ENCODE measurements at places on chromosomes 2 and 18.

- no peak for DNase-seq
Observed at GRCh38 chr2:156896294-156896693, 361.2 kb upstream of the GALNT5 start.

DNA sequence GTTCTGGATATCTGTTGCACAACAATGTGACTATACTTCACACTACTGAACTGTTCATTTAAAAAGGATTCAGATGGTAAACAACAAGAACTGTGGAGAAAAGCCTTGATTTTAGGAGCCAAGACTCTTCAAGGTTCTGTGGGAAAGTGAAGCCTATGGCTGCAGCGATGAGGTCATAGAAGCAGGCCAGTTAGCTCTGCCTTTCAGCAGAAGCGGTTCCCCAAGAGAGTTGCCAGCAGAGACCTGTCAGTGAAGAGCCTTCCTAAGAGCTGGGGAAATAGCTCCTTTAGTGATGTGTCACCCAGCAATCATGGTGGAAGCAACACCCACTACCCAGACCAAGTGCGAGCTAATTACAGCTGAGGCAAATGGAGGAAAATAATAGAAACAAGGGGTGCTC lies 346.5 kb upstream of the ETAA1 start:
- DNase-seq, result no peak

- no peak for DNase-seq
Observed at GRCh38 chr2:238866656-238867277, 18.9 kb downstream of the TWIST2 start.

DNA sequence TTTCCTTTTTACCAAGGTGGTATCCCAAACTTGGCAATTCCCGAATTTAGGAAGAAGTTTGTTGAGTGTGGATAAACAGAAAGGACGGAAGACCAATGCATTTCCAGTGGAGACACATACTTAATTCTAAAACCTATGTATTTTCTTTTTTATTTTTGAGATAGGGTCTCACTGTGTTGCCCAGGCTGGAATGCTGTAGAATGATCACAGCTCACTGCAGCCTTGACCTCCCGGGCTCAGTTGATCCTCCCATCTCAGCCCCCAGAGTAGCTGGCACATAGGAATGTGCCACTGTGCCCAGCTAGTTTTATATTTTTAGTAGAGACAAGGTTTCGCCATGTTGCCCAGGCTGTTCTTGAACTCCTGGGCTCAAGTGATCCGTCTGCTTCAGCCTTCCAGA lies 90.3 kb downstream of the COX7A2L start:
- no peak for DNase-seq

DNA sequence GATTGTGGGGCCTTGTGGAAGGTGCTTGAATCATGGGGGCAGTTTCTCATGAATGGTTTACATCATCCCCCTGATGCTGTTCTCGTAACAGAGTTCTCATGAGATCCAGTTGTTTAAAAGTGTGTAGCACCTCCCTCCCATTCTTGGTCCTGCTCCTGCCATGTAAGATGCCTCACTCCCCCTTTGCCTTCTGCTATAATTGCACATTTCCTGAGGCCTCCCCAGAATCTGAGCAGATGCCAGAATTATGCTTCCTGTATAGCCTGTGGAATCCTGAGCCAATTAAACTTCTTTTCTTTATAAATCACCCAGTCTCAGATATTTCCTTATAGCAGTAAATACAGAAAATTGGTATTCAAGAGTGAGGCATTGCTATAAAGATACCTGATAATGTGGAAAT lies 15.6 kb upstream of the WDR75 start:
- DNase-seq, result no peak

DNA sequence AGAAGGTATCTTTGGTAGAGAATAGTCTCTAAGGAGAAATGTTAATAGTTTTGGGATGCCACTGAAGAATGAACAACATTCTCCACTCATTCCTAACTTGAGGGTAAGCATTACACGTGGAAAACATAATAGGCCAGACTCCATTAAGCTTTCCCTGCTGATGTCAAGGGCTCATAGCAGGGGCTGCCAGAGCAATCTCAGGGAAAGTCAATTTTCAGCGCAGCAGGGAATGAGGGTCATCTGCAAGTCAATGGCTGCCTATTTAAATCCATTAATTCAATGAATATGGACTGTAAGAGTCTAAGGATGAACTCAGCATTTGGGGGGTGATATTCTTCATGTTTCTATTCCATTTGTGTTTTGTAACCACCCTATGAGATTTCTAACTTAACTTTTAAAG lies 144.2 kb upstream of the ARL4C start:
- DNase-seq, result no peak
